Cortex of kidney (tissue), 1 donor: ENCODE measurements at places on chromosomes 12 and 14.

- DNase-seq, result no peak
These were observed 59.1 kb downstream of the DIO2 start for GRCh38 chr14:80152166-80152565.

GRCh38 chr14:49945448-49946319 is 52.8 kb downstream of the ARF6 start:
- no peak for DNase-seq

DNA sequence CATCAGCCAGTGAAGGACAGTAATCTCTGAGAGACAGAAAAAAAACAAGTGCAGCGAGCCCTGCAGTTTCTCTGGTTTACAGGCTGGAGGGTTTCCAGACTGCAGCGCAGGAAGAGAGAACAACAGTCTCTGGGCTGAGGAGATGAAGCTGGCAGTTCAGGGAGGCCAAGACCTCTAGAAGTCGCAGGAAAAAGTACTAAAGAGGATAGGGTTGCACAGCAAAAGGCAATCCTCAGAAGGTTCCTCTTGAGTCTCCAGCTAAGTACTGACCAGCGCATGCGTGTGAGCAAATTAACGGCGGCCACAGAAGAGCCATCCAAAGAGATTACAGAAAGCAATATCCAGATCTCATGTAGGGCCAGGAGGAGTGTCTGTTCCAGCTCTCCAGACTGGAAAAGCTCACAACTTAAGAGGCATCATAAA is 12.2 kb upstream of the CCDC60 start:
- DNase-seq, result no peak

- DNase-seq, result no peak
These were observed 853 bp downstream of the TTC9 start for GRCh38 chr14:70642303-70643235.

- no peak for DNase-seq
These were observed 38.8 kb downstream of the HELB start for GRCh38 chr12:66341126-66341525.

DNA sequence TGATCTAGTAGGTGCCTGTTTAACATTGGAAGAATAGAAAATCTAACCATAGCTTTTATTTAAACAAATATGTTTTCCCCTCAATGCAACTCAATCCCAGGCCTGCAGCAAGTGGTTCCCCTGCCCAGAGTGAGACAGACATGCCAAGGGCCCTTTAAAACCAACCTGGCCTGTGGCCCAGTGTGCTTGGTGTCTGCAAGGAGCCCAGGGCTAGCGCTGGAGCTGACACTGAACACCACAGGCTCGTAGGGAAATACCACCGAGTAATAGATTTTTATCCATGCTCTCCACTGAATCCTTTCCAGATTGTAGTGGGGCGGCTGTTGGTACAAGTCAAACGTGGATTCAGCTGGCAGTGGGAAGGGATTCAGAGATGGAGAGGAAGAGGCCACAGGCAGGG is 95.6 kb upstream of the NRXN3 start:
- DNase-seq, result no peak

GRCh38 chr14:21405097-21405496 is 21.3 kb upstream of the SUPT16H start:
- no peak for DNase-seq

DNA sequence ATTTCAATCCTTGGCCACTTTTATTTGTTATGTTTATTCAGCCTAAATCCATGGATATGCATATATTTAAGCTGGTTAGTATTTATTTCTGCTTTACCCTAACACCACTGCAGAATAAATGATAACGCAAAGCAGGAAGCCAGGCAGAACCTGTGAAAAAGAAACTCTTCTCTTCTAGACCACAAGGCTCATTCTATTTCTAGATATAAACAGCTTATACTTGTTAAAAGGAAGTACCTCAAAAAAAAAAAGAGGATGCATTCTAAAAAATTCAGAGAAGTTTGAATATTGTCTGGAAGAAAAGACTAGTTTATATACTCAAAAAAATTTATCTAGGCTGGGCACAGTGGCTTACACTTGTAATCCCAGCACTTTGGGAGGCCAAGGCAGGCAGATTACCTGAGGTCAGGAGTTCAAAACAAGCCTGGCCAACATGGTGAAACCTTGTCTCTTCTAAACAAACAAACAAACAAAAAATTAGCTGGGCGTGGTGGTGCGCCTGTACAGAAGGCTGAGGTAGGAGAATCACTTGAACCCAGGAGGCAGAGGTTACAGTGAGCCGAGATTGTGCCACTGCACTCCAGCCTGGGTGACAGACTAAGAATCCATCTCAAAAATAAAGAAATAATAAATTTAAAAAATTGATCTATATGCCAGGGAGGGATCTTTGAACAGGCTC is 55.8 kb downstream of the GALNT4 start:
- no peak for DNase-seq

- DNase-seq, result no peak
These were observed 18.9 kb downstream of the KIF26A start for GRCh38 chr14:104157016-104157928.

GRCh38 chr12:5960783-5961182 is 15.7 kb upstream of the ANO2 start:
- DNase-seq, result no peak

- DNase-seq, result no peak
These were observed 3.7 kb downstream of the WNT5B start for GRCh38 chr12:1632702-1633101.

DNA sequence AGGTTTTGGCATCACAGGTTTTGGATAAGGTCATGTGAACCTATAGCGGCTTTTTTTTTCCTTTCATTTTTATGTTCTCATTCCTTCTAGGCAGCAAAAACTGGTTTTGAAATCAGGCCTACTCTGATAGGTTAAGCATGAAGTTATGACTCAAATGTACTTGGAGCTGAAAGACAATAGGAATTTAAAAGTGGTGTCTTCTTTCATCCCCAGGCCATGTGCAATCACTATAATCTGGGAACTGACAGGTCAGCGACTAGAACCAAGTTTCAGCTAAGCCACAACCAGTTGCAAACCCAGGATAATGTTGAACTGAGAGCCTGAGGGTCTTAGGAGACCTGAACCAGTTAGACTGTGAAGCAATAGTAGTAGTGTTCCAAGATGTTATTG is 74.3 kb downstream of the ANO6 start:
- DNase-seq, result no peak

DNA sequence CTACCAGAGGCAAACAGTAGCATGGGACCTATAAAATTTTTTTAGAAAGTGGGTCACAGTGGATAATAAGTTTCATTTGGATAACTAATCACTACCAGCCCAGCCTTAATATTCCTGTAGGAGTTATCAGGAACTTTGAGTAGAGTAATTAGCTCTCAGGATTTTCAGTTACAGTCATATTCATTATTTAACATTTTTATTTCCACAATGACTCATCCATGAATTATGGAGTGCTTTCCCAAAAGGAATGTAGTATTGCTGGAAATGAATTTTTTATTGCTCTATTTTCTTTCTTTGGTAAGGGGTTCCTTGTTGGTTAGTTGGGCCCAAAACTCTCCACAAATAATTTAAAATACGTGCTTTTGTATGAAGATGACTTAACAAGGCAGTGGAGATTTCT is 53.7 kb downstream of the ERC1 start:
- DNase-seq, result no peak

DNA sequence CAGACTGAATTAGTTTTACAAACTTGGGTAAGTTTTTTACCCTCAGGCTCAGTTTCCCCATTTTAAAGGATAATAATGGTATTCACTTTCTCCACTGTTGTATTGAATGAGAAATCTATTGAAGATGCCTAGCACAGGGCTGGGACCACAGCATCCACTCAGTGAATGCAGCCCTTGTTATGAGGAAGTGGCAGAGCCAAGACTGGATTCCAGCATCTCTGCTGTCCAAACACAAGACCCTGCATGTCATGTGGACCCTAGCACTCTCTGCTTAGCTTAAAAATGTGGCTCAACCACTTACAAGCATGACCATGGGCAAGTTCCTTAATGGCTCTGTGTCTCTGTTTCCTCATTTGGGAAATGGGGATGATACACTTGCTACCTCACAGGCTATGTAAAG is 24.1 kb upstream of the TRIM9 start:
- DNase-seq, result no peak

GRCh38 chr12:67772267-67773169 is 124.0 kb downstream of the DYRK2 start:
- no peak for DNase-seq

GRCh38 chr12:30794591-30795409 is 40.0 kb upstream of the CAPRIN2 start:
- DNase-seq, result no peak
